Peyer's patch (tissue), 4 donors: ENCODE measurements at places on chromosomes 2 and 18. TPM values are rescaled to one million over a fixed set of nuclear protein-coding genes. Genes with fewer than 3 reads are reported as not detected.

DNA sequence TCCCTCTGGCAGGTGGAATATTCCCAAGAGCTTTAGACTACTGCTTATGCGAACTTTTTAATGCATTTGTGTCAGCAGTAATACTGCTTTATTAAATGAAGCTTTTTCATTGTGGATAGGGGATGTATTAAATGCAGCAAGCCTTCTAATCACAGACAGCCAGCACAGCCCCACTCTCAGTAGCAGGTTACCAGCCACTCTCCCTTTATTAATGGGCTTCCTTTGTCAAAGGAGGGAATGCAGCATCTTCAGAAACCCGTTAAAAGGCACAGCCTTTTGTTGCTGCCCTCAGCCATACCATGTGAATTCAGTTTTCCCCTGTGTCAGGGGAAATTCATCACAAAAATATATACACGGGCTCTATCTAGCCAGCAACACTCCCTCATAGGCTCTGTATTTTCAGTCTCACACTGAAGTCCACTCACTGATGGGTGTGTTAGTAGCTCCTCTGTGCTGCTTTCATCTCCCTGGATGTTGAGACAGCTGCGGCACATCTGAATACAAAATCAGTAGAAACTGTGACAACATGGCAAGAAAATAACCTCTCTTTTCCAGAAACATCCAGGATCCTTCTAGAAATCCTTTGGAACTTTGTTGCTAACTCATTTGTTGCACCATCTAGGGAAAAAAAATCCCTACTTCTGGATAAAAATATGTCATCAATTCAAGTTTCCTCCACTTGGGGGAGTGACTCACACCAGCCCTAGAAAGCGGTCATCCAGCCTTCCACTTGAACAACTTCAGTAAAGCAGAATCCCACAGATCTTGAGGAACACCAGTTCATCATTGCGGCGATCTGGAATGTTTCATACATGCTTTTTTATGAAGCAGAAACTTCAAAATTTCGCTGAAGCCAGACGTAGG lies 48.4 kb downstream of the LRRTM1 start:
- no peaks in the 10 kb centered on the region for H3K36me3 ChIP-seq
- DNase-seq = no peak
- no peaks in the 10 kb centered on the region for H3K4me1 ChIP-seq
- H3K4me3 ChIP-seq = no peak overlapping the region
- H3K27ac ChIP-seq = no peak overlapping the region

GRCh38 chr2:120744817-120745216 lies 9.1 kb downstream of the GLI2 start:
- H3K27me3 ChIP-seq = no peaks in the 10 kb centered on the region
- DNase-seq = no peak
- H3K4me3 ChIP-seq = no peak overlapping the region

DNA sequence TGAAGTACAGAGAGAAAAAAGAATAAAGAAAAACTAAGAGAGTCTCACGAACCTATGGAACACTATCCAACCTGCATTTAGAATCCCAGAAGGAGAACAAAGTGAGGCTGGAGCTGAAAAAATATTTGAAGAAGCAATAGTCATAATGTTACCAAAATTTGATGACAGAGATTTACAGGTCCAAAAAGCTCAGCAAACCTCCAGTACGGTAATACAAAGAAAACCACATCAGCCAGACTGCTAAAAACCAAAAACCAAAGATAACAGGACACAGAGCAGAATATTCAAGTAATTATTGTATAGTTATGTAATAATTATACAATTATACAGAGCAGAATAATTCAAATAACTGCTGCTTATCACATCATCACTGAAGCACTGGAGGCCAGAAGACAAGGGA lies 23.7 kb downstream of the ATL2 start:
- H3K27ac ChIP-seq = no peak overlapping the region
- DNase-seq = no peak
- H3K27me3 ChIP-seq = no peaks in the 10 kb centered on the region
- no peak overlapping the region for H3K4me3 ChIP-seq
- no peaks in the 10 kb centered on the region for H3K4me1 ChIP-seq

- H3K36me3 ChIP-seq = no peaks in the 10 kb centered on the region
- H3K27me3 ChIP-seq = no peaks in the 10 kb centered on the region
- no peaks in the 10 kb centered on the region for H3K4me1 ChIP-seq
- H3K27ac ChIP-seq = no peak overlapping the region
- no peak for DNase-seq
These were observed 118.5 kb upstream of the HDAC4 start for GRCh38 chr2:239519089-239519920.

DNA sequence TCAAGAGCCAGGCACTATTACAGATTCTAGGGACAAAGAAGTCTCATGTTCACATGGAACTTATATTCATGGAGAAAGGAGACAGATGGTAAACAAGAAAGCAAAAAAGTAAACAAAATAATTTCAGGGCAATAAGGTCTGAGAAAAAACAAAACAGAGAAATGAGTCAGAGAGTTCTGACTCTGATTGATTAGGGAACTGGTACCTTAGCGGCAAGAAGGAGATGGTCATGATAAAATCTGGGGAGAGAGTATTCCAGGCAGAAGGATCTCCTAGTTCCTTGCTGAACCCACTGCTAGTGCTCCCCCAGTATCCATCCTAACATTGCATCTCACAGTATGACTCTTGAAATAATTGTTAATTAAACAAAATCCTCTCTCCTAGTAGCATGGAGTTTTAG lies 161.8 kb upstream of the KLF7 start:
- H3K36me3 ChIP-seq = no peaks in the 10 kb centered on the region
- no peaks in the 10 kb centered on the region for H3K27me3 ChIP-seq
- no peak for DNase-seq
- no peaks in the 10 kb centered on the region for H3K4me1 ChIP-seq
- no peak overlapping the region for H3K4me3 ChIP-seq

GRCh38 chr2:45210462-45211195 lies 201.4 kb upstream of the SIX2 start:
- no peak for DNase-seq
- no peaks in the 10 kb centered on the region for H3K36me3 ChIP-seq
- no peaks in the 10 kb centered on the region for H3K27me3 ChIP-seq

GRCh38 chr2:148903294-148903693 lies 28.3 kb downstream of the KIF5C start:
- H3K4me1 ChIP-seq = no peaks in the 10 kb centered on the region
- no peaks in the 10 kb centered on the region for H3K27me3 ChIP-seq
- no peak for DNase-seq
- no peaks in the 10 kb centered on the region for H3K36me3 ChIP-seq
- H3K27ac ChIP-seq = no peak overlapping the region

DNA sequence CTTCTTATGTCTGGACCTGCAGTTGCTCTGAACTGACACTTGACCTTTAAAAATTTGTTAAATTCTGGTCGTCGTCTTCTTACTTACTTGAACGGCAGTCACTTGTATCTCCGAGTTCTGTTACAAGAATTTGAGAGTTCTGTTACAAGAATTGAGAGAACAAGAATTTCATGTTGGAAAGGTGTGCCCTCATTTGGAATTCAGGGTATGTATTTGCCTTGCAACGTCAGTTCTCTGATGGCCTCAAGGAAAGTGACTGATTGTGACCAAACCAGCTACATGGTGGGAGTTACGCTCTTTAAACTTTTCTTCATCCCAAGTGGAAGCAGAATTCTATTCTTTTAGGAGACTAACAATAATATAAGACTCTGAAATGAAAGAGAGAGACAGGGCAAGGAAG lies 320.0 kb upstream of the TRIB2 start:
- H3K27me3 ChIP-seq = no peaks in the 10 kb centered on the region
- no peaks in the 10 kb centered on the region for H3K4me1 ChIP-seq
- no peak overlapping the region for H3K4me3 ChIP-seq
- H3K36me3 ChIP-seq = no peaks in the 10 kb centered on the region
- DNase-seq = no peak

The SERPINB11 gene
- not detected for total RNA-seq

The SP5 gene
- total RNA-seq = 0.40 TPM

The GNLY gene
- total RNA-seq = 1.7 TPM

The MRPL53 gene
- total RNA-seq = 19.0 TPM

The ALPI gene
- 473 TPM for total RNA-seq
